ENCODE measurements at places on chromosomes 16 and 17.

GRCh38 chr17:61338000-61338798 lies 61.4 kb upstream of the TBX2 start:
- DNase-seq = no peak

- DNase-seq = no peak
Observed at GRCh38 chr17:37475731-37476420, 13.8 kb upstream of the DUSP14 start.

GRCh38 chr17:79159926-79160325 lies 85.3 kb downstream of the ENGASE start:
- DNase-seq = no peak

- no peak for DNase-seq
Observed at GRCh38 chr16:84976644-84977400, 34.5 kb downstream of the ZDHHC7 start.

- no peak for DNase-seq
Observed at GRCh38 chr16:31130899-31131298, 4.6 kb downstream of the PRSS8 start.

- DNase-seq = no peak
Observed at GRCh38 chr17:19724501-19725420, 8.4 kb upstream of the SLC47A2 start.

GRCh38 chr16:84559311-84559932 lies 55.0 kb upstream of the MEAK7 start:
- no peak for DNase-seq

DNA sequence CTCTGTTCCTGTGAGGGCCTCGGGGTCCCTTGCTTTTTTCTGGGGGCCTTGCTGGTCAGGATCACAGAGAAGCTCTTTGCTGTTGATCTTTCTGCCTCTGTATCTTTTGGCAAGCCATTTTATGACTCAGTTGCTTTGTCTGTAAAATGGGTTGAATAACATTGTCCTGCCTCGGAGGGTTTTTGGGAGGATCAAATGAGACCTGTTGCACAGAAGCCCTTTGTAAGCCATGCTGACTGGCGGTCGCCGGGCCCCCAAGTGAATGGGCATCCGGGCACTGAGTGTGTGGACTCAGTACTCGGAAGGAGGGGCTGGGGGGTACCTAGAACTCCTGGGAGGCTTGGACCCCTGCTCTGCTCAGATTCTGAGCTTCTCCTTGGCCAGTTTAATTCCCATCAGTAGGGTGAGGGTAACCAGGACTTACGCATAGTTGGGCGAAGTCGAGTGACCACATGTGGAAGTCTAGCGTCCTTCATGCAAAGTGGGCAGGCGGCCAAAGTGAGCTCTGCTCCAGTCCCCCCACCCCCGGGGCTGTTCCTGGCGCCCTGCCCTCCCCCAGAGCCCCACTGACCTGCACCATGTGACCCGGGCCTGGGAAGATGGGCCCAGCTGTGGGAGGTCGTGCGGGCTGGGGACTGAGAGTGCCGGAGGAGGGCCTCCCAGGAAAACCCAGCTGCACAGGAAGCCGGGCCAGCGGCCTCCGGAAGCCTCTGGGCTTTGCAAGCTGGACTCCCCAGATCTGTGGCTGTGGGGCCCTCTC lies 284.0 kb downstream of the SEC14L1 start:
- DNase-seq = no peak

GRCh38 chr17:12575641-12576040 lies 90.0 kb upstream of the MYOCD start:
- no peak for DNase-seq

GRCh38 chr16:12303653-12304052 lies 327.1 kb downstream of the SNX29 start:
- no peak for DNase-seq

GRCh38 chr17:40218006-40218739 lies 931 bp upstream of the WIPF2 start:
- DNase-seq = no peak

- no peak for DNase-seq
Observed at GRCh38 chr16:68356249-68356918, 45.6 kb downstream of the PRMT7 start.

DNA sequence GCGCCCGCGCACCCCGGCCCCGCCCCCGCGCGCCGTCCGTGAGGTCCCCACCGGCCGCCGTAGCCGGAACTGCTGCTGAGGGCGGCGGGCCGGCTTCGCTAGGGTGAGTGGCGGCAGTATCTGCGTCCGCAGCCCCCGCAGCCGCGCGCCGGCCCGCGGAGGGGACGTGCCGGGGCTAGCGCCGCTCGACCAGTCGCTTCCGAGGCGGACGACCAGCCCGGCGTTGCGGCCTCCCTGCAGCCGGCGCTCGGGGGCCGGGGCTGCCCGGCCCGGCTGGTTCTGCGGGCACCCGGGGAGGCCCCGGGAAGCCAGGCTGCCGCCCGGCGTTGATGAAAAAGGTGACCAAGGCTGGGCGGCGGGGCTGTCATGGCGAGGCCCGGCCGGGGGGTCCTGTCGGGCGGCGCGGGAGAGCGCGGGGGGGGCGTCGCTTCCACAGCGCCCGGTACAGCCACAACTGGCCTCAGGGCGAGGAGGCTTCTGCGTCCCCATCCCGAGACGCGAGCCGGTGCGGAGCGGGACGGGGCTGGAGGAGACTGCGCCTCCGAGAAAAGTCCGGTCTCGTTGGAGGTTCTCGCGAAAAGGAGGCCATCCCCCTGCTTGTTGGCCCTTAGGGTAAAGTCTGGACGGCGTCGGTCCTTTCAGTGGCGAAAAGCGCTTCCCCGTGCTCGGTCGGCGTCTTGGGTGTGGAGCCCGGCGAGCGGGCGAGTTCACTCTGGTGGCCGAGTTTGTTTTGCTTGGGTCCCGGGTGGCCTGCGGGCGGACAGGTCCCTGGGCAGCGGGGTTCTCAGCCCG lies at the start of gene CRAMP1:
Gene CRAMP1 (plus strand): TSS at position 41 of the 792 bp plus-strand sequence. CDS start 2,280 bp downstream, outside the sequence.
- DNase-seq = no peak
